ENCODE measurements at places on chromosomes 7 and 10. TPM values are rescaled to one million over a fixed set of nuclear protein-coding genes. Genes with fewer than 3 reads are reported as not detected.

The WIPF3 gene
- total RNA-seq: not detected

- no peak for DNase-seq
These were observed 46.8 kb downstream of the BAIAP2L1 start for GRCh38 chr7:98354052-98354451.

GRCh38 chr10:23478570-23478969, 39.7 kb downstream of the OTUD1 start:
- no peak for DNase-seq

DNA sequence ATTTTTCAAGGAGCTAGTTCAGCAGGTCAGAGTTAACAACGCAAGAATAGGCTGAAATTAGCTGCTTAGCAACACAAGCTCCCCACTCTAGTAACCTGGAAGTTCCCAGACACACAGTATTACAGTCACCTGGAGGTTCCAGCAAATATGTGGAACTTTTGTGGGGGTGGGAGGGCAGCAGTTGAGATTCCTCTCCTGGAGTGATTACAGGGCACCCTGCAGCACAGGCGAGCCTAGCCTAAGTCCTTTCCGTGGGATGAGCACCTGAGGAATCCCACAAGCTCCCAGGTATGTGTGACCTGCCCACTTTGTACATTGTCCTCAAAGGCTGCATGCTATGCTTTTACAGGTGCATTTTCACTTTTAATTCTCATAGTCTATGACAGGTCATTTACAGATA, 13.6 kb downstream of the TPK1 start:
- DNase-seq: no peak

GRCh38 chr7:124162667-124163066, 129.8 kb upstream of the TMEM229A start:
- no peak for DNase-seq

The ZNF33B gene
- 34.0 TPM for total RNA-seq

- DNase-seq: no peak
These were observed 75.8 kb downstream of the CDCA7L start for GRCh38 chr7:21869785-21870402.

The STRIP2 gene
- total RNA-seq: 0.35 TPM

DNA sequence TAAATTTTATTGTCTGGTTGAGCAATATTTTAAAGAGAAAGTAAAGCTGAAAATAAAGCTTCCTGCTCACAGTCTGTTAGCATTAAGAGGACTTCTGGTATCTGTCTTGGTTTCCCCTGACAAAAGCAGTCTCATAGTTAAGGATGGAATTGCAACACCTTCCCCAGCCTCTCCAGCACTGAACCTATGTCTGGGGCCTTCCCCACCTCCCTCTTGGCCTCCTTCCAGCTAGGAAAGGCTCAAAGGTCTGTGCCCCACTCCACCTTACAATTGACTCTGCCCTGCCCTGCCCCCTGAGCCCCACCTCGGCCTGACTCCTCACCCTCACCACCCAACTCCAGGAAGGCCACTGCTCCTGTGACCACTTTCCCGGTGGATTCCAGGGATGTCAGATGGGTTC, 33.2 kb downstream of the COL17A1 start:
- DNase-seq: no peak

DNA sequence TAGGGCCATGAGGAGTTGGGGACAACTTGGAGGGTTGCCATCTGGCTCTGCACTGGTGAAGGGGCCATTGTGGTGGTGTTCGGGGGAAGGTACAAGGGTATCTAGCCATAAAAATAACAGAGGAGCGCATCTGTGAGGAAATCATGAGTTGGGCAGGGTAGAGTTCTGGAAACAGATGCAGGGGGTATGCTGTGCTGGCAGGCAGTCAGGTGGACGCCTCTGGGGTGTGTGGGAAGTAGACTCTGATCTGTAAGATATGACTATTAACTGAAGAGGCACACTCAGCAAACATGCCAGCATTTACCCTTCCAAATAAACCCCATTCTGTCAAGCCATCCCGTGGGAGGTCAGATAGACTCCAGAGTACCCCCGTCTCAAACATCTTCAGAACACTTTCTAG, 79.8 kb downstream of the CLEC2L start:
- no peak for DNase-seq

DNA sequence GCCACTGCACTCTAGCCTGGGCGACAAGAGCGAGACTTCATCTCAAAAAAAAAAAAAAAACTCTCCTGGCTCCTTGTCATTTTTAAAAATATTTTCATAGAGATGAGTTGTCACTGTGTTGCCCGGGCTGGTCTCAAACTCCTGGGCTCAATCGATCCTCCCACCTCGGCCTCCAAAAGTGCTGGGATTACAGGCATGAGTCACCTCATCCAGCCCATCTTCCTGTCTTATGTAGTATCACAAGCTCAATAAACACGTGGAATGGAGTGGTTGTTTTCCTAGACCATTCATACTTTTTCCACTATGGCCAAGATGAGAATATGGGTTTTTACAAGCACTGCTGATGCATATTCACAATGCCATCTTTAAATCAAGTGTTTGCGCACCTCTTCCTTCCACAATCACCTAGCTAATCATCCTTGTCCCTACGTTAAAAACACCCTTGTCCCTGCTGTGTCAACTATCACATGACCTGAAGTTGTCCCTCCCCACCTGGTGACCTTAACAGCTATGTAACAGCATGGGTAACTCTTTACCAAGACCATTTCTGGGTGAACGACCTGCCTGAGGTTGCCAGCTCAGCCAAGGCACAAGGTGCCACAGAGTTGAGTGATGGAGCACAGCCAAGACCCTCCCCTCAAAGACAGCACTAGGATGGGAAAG, 21.3 kb downstream of the DLG5 start:
- DNase-seq: no peak

The DLG5 gene
- 1.1 TPM for total RNA-seq

GRCh38 chr10:14975672-14976273, 16.6 kb downstream of the MEIG1 start:
- DNase-seq: no peak

- DNase-seq: no peak
These were observed 293.0 kb upstream of the POT1 start for GRCh38 chr7:125222596-125222995.

The GNAI1 gene
- 0.35 TPM for total RNA-seq

Data from activated B cell treated with CpG ODN at 0.5 μM for 24 hours (primary cell).